ENCODE measurements at places on chromosomes 2 and 18.

- no peak for DNase-seq
Observed at GRCh38 chr2:202908186-202908585, 3.3 kb downstream of the WDR12 start.

- DNase-seq: no peak
Observed at GRCh38 chr2:175490360-175490791, 308.9 kb upstream of the ATP5MC3 start.

DNA sequence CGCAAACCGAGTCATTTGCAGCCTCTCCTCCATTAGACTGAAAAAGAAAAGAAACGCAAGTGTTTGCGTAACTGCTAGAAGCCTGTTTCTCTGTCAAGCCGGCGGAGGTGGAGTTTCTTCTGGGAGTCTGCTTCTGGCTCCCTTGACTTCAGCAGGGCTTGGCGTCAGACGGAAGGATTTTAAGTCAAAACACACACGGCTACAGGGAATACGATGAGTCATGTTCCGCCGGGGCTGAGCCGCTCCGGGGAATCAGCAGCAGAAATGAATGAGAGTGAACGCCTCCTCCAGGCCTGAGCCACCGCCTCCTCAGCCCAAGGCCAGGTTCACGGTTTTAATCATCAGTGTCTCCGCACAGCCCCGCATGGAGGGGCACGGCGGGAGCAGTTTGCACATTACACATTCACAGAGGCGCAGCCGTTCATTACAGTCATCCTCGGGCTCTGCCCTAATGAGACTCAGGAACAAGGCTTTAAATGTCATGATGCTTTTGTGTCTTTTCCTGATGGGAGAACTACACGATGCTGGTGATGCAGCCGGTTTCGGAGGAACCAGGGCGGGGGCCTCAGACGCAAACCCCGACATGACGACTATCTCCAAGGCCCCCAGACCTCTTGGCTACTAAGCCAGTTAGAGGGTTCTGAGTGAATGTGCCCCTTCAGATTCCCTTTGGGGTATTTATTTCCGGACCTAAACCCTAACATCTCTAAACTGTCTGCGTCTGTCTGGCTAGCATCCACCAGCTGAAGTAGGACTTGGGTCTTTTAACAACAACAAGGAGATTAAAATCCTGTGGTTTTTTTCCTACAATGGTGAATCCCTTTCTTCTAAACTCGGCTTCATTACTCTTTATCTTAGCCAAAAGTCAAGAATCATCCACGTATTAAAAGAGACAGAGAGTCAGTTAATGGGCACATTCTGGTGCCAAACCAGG is 11.1 kb upstream of the SCG2 start:
- DNase-seq: no peak

DNA sequence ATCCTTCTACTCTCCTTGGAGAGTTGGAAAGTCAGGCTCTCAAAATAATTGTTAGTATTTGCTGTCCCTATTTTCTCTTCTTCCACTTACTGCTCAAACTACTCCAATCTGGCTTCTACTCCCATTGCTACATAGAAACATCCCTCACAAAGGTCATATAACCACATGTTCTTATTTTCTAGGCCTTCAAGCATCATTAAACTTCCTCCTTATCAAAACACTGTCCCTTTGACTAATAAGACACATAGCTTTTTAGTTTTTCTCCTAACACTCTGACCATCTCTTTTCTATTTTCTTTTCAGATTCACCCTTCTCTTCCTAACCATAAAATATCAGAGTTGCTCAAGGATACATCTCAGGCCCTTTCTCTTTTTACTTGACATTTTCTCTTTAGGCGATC is 148.3 kb downstream of the MBD2 start:
- DNase-seq: no peak

- DNase-seq: no peak
Observed at GRCh38 chr2:125596612-125597011, 1059.3 kb upstream of the GYPC start.

GRCh38 chr2:105765415-105766299 is 20.9 kb downstream of the NCK2 start:
- no peak for DNase-seq

DNA sequence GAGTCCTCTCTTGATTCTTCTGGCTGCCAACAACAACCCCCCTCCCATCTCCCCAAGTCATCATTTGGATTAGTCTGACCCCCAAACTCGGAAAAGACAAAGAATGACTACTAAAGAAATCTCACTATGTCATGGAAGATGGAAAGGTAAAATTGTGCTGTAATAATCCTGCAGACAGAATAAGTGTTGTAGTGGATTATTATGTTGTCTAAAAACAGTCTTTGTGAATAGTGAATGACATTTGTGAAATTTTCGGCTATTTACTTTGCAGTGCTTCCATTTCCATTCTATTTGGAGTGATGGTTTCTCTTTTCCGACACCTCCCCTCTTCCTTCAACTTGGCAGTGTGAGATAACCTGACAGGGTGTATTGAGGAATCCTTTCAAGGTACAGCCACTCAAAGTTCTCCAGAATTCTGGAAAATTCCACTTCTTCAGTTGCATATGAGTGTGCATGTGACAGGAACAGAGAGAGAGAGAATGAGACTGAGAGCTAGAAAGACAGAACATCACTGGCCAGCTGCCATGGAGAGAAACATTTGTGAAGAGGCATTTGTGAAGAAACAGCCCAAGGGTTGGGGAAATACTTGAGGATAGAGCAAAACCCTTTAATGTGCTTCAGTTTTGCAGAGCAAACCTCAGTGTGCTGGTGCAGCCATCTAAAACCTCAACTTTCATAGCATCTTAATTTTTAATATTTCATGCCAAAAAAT is 141.9 kb upstream of the DLX2 start:
- DNase-seq: no peak

DNA sequence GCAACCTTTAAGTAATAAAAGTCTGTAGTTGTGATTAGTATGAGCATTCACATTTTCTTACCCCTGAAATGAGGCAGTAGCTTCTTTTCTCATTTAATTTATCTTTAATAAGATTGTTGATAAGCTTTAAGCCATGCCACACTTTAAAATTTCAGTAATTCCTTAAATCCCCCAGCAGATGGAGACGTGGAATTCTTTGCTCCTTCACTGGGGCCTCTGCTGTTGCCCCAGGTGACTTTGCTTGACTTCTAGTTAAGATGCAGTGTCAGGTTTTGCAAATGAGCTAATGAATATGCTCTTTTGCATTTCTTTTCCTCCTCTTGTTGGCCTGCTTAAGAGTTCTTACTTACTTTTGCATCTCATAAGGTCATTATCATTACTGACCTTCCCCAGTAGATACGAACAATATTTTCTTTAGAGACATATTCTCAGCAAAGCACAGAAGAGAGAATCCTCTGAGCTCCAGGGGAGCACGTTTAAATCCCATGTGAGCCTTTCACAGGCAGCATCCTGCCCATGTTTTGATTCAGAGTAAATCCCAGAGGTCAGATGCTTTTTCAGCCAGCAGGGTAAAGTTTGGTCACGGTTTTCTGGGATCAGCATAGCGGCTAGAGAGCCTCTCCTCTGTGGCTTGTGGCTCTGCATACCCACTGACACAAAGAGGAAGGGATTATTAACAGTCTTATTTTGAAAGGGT is 222.9 kb downstream of the PTPRM start:
- no peak for DNase-seq

- no peak for DNase-seq
Observed at GRCh38 chr2:42752314-42752713, 11.6 kb downstream of the OXER1 start.

DNA sequence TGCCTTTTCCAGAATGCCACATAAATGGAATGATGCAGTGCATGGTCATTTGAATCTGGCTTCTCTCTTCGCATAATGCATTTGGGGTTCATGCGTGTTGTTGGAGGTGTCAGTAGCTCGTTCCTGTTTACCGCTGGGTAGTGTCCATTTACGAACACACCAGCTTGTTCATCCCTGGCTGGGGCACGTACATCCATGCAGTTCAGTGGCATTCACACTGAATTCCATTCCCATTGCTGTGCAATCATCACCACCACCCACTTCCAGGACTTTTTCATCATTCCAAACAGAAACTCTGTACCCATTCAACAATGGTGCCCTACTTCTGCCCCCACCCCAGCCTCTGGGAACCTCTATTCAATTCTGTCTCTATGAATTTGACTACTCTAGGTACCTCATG is 14.7 kb upstream of the CIDEA start:
- DNase-seq: no peak

GRCh38 chr2:53765767-53766166 is 1.8 kb upstream of the CHAC2 start:
- DNase-seq: no peak

- no peak for DNase-seq
Observed at GRCh38 chr2:5077479-5078089, 614.6 kb upstream of the SOX11 start.

GRCh38 chr18:76425146-76426131 is 69.6 kb downstream of the ZNF516 start:
- no peak for DNase-seq

DNA sequence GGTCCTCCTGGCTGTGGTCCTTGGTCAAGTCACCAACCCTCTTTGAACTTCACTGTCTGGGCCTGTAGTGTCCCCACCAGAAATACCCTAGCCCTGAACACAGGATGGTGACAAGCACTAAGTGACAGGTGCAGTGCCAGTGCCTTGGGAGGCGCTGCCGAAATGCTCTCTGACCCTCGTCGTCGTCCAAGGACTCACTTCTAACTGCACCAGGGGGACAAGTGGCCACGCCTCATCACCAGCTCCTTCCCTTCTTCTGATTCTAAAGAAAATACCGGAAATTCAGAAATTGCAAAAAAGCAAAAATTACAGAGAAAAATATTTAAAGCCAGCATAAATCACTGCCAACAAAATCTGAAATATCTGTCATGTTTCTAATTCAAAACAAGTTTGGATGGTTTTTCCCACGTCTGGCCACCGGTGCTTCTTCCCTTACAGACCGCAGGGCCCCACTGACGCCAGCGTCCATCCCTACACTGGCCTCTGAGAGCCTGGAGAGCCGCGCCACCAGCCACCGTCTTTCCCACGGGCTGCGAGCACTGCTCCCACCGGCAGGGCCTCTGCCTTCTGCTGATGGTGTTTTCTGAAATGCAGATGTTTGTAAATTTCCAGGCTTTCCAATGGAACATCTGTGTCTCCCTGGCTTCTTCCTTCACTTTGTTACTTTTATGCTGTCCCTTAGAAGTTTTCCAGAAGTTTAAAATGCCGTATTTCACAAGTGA is 37.4 kb upstream of the GPC1 start:
- DNase-seq: no peak

GRCh38 chr18:47417807-47418206 is 166.3 kb upstream of the SKOR2 start:
- DNase-seq: no peak

GRCh38 chr18:21996351-21996826 is 173.0 kb upstream of the GATA6 start:
- DNase-seq: no peak

DNA sequence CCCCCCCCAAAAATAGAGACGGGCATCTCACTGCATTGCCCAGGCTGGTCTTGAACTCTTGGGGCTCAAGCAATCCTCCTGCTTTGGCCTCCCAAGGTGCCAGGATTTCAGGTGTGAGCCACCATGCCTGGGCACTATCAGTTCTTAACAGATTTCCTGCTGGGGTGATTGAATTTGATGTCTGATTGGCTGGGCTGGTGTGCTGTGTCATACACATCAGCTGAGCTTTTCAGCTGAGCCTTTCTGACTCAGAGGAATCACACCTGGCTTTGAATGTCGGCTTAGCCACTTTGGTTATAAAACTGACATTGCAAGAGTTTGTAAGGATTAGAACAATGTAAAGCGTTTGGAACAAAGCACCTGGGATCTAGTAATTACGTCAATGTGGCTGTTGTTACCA is 18.9 kb downstream of the NCAPH start:
- no peak for DNase-seq

- DNase-seq: no peak
Observed at GRCh38 chr2:1739322-1739957, 4.9 kb downstream of the PXDN start.

GRCh38 chr2:232265329-232265728 is 113.2 kb upstream of the ALPP start:
- DNase-seq: no peak

- no peak for DNase-seq
Observed at GRCh38 chr2:219680958-219681693, 53.7 kb downstream of the SLC4A3 start.

- no peak for DNase-seq
Observed at GRCh38 chr2:202069170-202070067, 3.6 kb upstream of the KIAA2012 start.

DNA sequence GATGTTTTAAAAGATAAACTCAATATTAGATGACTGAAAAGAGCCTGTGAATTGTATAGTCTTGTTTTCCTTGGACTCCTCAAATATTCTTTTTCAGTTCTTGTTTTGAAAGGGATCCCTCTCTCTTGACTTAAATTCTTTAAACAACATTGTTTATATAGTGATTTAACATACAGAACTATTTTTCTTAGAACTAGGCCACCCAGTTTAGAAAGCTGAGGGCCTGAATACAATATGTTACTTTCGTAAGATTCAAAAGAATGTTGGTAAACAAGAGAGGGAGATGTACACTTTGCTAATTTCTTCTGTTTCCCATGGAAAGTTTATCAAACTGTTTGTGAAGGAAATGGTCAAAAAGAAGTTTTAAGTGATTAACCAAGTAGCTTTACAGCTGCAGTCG is 5.5 kb upstream of the TSPYL6 start:
- DNase-seq: no peak

DNA sequence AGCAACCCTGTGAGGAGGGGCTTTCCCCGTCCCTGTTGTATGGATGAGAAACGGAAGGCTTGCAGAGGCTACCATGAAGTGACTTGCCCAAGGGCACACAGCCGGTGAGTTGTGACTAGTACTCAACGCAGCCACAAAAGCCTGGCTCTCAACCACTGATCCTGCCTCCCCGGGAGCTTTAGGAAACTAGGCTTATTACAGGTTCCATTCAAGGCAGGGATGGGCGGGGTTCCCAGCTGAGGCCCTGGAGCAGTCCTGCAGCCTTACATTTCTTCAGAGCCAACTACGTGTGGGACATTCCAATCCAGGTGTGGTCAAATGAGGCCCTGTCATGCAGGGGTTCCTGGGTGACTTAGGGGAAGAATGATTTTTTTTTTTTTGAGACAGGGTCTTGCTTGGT is 59.6 kb downstream of the MEX3C start:
- no peak for DNase-seq

GRCh38 chr2:128733450-128733849 is 414.8 kb upstream of the HS6ST1 start:
- DNase-seq: no peak

DNA sequence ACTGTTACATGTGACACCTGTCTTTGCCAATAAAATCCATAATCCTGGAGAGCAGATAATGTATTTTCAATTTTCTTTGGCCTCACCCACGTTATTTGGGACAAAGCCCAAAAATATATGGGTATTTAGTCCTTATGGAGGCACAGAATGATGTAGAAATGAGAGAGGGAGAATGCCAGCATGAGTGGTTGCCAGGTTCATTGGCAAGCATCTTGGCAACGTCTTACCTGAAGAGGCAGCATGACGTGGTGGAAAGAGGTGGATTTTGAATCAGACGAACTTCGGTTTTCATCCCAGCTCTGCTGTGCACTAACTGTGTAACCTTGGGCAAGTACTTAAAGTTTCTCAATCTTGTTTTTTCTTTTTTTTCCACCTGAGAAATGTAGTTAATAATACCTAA is 969.6 kb upstream of the PIK3C3 start:
- DNase-seq: no peak
